ENCODE measurements at places on chromosomes 2 and 18. TPM values are rescaled to one million over a fixed set of nuclear protein-coding genes. Genes with fewer than 3 reads are reported as not detected.

DNA sequence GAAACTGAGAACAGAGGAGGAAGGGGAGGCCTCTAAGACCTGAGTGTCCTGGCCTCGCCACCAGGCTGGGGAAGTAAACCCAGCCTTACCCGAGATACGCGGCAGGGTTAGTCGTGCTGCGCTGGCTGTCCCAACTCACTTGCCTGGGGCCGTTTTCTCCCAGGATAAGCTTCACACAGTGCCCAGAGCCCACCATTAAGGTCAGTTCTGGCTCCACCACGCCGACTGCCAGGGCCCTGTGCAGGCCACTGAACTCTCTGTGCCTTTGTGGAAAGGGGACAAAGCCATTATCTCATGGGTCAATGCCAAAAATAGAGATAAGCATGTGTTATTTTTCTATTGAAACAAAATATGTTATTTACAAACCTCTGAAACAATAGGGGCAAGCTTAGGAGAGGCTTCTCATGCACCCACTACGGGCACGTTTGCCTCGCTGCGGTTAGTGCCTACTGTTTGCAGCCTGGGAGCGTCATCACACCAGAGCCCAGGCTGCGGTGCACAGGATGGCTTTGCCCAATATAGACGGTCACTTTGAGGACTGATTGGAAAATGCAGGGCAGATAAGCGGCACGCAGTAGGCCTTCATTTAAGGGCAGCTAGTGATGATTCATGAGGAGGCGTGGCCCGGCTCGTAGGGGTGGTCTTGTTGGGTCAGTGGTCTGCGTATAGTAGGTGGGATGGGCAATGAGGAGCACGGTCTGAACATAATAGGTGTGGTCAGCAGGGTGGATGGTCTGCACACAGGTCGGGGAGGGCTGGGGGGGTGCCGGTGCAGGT, 242.1 kb downstream of the GLI2 start:
- no peak for DNase-seq

DRC1 gene
- polyA plus RNA-seq: not detected

DNA sequence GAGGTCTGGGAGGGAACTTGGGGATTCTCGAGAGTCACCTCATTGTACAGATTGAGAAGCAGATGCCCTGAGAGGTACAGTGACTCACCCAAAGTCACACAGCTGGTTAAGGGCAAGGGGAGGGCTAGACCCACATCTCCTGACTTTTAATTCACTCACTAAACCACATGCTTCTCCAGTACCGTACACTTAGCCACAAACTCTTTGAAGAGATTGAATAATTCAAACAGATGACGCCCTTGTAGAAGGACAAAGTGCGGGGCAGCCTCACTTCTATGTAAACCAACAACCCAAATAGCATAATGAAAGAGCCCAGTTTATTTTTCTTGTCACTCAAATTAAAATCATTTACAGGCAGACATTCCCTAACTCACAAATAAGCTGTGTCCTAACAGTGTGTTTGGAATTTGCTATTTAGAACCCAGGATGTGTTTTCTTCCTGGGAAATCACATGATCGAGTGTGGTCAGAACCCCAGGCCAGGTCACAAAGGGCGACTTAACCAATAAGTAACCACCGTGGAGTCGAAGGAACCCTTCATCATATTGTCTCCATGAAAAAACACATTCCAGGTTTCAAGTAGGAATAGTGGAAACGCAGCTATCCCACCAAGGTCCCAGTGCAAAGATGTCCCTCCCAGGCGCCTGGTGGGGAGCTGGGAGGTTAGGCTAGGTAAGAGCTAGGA, 35.8 kb upstream of the PTPN4 start:
- no peak for DNase-seq

FMNL2 gene
- 0.05 TPM for polyA plus RNA-seq

GCKR gene
- polyA plus RNA-seq: not detected

EPB41L3 gene
- not detected for polyA plus RNA-seq

DNAH7 gene
- not detected for polyA plus RNA-seq

MYL1 gene
- polyA plus RNA-seq: not detected

- no peak for DNase-seq
These were observed 16.9 kb downstream of the GAREM2 start for GRCh38 chr2:26189751-26190150.

CCDC102B gene
- 4.7 TPM for polyA plus RNA-seq

DPP10 gene
- polyA plus RNA-seq: not detected

FN1 gene
- 0.08 TPM for polyA plus RNA-seq

GRCh38 chr2:40286721-40287120, 165.2 kb downstream of the SLC8A1 start:
- no peak for DNase-seq

DNA sequence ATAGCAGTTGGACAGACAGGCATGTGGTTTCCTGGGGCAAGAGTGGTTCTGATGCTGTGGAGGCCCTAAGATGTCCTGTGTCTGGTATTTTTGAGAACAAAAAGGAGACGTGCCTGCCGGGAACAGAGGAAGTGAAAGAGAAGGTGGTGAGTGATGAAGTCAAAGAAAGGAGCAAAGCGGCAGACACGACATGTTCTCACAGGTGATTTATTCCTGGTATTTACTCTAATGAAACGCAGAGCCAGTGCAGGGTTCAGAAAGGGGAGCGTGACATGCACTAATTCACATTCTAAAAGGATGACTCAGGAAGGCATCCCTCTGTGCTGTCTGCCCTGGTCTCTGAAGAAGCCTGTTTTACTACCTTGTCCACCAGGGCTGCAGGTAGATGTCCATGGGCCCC, 211.0 kb downstream of the KCNE4 start:
- DNase-seq: no peak

ATP8B1 gene
- not detected for polyA plus RNA-seq

DNA sequence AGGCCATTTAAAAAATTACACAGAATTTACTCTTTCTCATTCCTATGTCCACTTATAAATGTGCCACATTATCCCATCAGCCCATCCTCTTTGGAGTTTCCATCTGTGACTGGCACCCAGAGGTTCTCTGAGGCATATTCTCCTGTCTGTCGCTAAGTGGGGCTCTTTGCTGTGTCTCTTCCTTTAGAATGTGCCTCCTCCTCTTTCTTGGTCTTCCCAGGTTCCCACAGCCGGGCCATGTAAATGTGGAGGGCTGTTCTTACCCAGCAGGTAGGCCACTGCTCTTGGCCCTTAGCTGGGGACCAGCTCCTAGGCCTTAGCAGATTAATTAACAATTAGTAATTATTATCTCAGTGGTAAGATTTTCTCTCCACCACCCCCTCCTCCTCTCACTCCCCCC, 167.0 kb downstream of the INSIG2 start:
- no peak for DNase-seq

- no peak for DNase-seq
These were observed 43.1 kb downstream of the CPO start for GRCh38 chr2:206982360-206982955.

DNA sequence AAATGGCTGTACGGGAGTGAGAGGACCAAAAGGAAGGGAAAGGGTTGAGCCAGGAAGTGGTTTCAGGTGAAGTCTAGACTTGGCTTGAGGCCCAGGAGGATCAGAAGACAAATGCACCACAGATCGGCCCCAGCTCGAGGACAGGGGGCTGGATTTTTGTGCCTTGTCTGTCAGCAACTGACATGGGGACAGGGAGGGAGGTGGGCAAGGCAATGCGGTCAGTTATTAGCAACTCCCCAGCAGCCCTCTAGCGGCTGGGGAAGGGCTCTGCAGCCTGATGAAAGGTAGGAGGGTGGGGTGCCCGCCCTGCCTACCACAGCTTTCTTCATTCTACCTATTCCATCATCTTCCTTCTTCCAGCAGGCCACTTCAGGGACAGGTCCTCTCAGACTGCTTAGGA, 50.0 kb downstream of the CPO start:
- no peak for DNase-seq

GRCh38 chr2:71512386-71512785, 59.0 kb downstream of the DYSF start:
- no peak for DNase-seq

TM4SF20 gene
- not detected for polyA plus RNA-seq

- DNase-seq: no peak
These were observed 81.5 kb downstream of the PIGN start for GRCh38 chr18:62105376-62105775.

GRCh38 chr2:39981883-39982311, 202.8 kb upstream of the THUMPD2 start:
- DNase-seq: no peak

PSTPIP2 gene
- 11.0 TPM for polyA plus RNA-seq

CCDC74B gene
- 0.59 TPM for polyA plus RNA-seq
